ENCODE measurements at places on chromosomes 3 and 15.

DNA sequence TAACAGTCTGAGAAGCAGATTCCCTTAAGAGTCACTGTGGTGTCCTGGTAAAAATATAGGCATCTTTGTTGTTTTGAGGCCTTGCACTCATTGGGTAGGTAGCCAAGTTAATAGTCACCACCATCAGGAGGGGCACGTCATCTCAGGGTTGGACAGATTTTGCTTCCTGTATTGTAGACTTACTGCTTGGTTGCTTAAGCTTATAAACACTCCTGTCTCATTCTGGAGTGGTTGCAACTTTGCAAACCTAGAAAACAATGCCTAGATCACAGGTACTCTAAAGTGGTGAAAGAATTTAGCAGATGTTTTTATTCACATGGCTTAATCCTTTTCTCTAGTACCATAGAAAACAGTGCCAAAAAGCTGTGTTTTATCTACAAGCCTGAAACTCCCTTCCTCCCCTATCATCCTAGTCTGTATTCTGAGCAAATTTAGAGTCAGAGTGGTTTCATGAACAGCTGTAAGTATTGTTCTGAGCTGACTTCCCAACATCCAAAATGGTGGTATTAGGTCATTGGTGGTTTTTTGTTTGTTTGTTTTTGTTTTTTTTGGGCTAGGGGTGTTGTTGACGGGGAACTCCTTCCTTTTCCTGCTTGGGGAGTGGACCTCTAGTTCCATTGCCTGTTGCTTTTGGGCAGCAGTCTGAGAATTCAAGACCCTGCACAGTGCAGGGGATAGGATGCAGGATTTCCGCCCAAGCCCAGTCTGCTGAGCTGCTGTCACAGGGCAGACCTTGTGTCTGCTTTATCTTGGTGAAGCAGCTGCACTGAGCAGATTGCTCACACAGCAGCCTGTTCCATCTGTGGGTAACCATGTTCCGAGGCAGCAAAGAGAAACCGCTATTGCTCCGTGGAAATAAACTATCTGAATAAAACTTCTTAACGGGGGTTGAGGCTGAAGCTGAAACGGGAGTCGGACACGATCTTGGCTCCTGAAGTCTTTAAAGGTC is 202.0 kb downstream of the AKAP13 start:
- no peak for DNase-seq

GRCh38 chr15:32669896-32670611 is 28.5 kb downstream of the SCG5 start:
- DNase-seq: no peak

GRCh38 chr3:153172796-153173757 is 11.1 kb downstream of the RAP2B start:
- DNase-seq: no peak

- no peak for DNase-seq
Measured at GRCh38 chr3:111763968-111764367, 95.1 kb upstream of the PHLDB2 start.

DNA sequence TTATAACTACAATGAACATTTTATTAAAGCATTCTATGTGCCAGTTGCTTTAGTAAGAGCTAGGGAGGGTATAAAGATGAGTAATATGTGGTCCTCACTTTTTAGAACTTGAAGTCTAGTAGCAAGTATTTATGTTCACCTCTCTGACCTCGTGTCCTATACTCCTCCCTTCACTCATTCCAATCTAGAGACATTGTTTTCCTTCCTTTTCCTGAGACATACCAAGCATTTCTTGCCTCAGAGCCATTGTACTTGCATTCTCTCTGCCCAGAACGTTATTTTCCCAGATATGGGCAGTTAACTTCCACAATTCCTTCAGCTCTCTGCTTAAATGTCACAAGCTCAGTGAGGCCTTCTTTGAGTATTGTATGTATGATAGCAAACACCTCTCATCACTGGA is 408.6 kb downstream of the PDCD6IP start:
- no peak for DNase-seq
